Large intestine (tissue), 12 donors: ENCODE measurements at places on chromosomes 11 and 22. TPM values are rescaled to one million over a fixed set of nuclear protein-coding genes. Genes with fewer than 3 reads are reported as not detected.
A peak's percentile ranks its signal among the peaks of the same experiment; 100 is the strongest.

DNA sequence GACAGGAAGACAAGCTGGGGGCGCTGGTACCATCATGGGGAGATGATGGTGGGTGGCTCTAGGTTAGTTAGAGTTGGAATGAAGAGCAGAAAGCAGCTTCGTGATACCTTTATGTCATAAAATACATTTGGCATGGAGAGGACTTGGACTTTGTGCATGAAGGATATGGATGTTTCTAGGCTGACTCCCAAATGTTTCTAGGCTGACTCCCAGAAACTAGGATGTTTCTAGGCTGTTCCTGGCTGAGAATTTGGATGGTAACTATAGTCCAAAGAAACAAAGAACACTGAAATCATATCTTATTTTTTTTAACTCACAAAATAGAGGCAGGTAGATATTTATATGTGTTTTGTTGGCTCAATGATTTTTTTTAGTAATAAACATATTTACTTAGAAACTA is 89.4 kb upstream of the VPREB1 start:
- DNase-seq: no peak

DNA sequence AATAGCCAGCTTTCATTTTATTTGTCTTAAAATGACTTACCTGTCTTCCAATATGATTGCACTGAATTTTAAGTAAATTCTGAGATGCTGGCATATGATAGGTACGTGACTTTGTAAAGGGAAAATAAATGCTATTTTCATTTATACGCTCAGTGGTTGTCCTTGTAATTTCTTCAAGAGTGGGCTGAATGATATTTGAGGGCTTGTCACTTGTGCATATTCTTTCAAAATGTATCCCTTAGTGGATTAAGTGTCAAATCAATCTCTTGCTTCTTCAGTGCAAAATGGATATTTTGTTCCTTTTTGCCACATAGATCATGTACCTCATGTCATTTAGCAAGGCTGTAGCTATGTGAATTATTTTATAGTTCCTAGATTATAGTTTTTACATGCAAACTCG is 56.9 kb downstream of the GAS2 start:
- DNase-seq: no peak

GRCh38 chr11:61367406-61367805 is 5.2 kb downstream of the TMEM138 start:
- DNase-seq: no peak

GRCh38 chr11:116773203-116774097 is 663 bp upstream of the BUD13 start:
- DNase-seq: peak; percentile 77

GRCh38 chr22:40716116-40716515 is 36.8 kb downstream of the MCHR1 start:
- DNase-seq: no peak

- DNase-seq: no peak
These were observed 1112.0 kb upstream of the CCDC90B start for GRCh38 chr11:84398017-84398626.

DNA sequence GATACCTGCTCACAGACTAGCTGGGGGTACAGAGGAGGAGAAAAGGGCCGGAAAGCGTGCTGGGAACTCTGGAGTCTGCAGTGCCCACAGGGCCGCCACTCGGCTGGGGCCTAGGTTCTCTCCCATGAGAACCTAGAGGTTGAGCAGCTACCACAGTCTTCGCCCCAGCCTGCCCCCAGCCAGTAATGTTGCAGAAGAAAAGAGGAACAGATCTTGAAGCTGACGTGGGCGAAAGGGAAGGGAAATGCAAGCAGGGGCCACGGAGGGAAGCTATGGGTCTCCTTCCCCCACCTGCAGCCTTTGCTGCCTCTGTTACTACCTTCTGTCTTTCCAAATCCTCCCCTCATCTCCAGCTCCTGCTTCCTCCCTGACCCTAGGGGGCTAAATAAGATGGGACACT is 28.8 kb upstream of the P2RY2 start:
- DNase-seq: no peak

DNA sequence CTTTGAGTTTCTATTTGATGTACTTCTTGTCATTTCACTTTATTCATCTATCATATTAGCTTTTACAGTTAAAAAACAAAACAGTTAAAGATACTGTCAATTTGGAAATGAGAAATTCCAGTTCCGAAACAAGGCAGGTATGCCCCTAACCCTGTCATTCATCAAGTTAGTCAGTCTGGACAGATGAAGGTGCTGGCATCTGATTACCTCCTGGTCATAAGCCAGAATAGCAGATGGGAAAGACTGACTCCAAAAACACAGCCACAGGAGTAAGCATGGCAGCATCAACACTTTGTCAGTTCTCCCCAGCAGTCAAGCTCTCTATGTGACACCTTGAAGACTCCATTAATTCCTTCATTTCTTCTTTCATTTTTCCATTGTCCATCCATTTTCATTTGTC is 4.3 kb downstream of the LRRC51 start:
- DNase-seq: no peak

DNA sequence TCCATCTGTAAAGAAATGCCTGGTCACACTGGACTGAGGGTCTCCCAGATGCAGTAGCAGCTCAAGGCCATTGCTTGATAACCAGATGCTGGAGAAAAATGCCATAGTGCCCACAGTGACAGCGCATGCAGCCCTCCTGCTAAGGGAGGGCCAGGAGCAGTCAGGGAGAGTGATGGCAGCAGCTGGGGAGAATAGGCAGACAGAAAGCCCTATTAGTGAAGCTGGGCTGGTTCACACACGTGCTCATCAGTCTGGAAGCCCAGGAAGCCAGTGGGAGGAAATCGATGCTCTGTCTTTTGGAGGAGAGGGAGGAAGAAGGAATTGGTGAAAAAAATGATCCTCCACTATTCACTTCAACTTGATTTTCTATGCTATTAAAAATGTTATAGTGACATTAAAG is 82.9 kb downstream of the OSBP2 start:
- DNase-seq: no peak

DNA sequence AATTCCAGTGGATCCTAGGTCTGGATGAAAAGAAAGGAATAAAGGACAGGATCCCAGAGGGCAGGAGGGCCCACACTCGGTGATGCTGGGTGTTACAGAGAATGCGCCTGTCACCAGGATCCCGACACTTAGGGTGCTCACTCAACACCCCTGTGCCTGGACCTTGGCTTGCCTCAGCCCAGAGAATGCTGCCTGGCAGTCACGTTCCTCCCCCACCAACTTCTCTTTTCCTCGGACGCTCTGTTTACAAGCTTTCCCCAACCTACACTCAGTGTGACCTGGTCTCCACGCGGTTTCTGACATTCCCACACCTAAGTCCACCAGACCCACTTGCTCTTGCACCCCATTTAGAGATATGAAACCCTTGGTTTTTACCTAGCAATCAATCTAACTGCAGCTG is 38.0 kb upstream of the ETS1 start:
- DNase-seq: no peak

DNA sequence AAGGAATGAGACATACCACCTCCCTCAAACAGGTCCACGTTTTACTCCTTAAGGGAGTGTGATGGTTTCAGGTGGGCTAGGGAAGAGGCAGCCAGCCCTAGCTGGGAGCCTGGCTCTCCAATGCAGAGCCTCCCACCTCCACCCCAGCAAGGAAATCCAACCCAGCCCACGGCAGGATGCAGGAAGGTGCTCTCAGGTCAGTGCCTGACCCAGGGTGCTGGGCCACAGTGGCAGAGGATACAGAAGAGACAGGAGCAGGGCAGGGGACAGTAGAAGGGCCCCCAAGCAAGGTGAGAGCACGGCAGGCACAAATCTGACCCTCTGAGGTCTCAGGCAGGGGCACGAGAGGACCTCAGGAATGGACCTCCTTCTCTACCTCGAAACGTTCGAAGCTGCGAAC is 26.9 kb upstream of the CCND1 start:
- no peak for DNase-seq

- DNase-seq: no peak
These were observed 76.0 kb downstream of the PACS1 start for GRCh38 chr11:66146074-66146473.

GRCh38 chr11:15927196-15927863 is 429.0 kb downstream of the SOX6 start:
- peak; percentile 20 for DNase-seq

DNA sequence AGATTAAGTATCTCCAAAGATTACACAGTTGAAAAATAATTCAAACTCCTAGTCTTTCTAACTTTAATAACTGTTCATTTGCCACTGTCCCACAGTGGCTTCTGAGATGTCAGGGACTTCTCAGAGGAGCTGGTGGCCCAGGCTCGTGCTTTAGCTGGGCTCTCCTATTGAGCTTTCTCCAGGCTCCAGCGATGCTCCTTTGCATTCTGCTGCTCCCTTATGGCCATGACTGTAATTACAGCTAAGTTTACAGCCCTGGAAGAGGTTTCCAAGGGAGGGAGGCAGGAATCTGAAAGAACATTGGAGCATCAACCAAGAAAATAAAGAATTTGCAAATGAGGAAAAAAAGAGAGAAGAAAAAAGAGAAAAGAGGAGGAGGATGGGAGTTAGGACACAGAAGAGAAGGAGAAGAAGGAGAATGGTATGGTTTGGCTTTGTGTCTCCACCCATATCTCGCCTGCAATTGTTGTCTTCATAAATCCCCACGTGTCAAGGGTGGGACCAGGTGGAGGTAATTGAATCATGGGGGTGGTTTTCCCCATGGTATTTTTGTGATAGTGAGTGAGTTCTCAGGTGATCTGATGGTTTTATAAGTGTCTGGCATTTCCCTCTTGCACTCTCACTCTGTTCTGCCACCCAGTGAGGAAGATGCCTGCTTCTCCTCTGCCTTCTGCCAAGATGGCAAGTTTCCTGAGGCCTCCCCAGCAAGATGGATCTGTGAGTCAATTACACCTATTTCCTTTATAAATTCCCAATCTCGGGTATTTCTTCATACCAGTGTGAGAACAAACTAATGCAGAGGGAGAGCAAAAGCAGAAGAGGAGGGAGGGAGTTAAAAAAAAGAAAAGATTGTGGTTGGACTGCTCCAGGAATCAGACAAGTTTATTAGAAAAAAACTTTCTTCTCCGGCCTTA is 857.0 kb downstream of the KCNA4 start:
- peak; percentile 30 for DNase-seq

DNA sequence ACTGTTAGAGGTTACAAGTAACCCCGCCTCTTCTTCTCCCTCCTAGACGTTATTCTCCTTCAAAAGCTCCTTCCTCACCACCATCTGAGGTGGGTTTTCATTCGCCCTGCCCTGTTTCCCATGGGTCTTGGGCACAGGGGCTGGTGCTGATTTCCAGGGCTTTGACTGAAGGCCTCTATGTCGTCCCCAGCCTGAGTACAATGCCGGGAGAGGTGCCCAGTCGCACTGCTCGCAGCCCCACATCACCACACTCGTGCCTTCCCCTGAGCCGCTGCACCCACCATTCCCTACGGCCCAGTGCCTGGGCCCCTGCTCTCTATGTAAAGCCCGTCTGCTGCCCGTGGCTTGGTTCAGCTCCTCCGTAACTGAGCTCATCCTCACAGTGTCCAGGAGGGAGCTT is 169.8 kb downstream of the DSCAML1 start:
- no peak for DNase-seq

DNA sequence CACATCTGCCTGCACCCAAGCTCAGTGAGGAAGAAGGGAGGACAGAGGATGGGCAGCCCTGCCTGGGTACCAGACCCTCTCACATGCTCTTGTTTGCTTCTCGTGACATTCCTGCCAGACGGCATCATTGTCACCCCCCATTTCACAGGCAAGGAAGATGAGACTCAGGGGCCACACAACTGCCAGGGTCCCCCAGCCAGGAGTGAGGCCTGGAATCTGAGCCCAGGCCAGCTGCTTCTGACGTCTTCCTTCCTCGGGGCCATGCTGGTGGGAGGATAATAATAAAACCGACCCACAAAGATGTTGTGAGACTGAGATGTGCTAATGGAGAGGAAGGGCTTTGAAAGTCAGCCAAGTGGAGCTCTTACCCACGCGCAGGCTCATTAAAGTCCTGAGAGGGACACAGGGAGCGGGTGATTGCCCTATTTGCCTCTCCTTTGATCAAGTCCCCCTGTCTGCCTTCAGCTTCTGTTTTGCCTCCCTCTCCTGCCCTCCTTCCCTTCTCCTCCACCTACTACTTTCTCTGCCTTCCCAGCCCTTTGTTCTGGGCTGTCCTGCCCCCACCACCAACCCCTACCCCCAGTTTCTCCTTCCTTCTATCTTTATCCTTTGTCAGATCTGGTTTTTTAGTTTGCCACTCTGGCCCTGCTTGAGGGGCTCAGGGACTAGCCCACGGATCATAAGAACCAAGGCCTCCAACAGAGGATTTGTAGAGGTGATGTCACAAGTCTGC is 62.7 kb downstream of the MCM5 start:
- DNase-seq: no peak

- DNase-seq: no peak
These were observed 16.8 kb downstream of the RAB30 start for GRCh38 chr11:83054904-83055380.

- no peak for DNase-seq
These were observed 401.6 kb upstream of the CCDC90B start for GRCh38 chr11:83687787-83688186.

- peak; percentile 65 for DNase-seq
These were observed 3.2 kb downstream of the PRDM10 start for GRCh38 chr11:129999407-129999806.

DNA sequence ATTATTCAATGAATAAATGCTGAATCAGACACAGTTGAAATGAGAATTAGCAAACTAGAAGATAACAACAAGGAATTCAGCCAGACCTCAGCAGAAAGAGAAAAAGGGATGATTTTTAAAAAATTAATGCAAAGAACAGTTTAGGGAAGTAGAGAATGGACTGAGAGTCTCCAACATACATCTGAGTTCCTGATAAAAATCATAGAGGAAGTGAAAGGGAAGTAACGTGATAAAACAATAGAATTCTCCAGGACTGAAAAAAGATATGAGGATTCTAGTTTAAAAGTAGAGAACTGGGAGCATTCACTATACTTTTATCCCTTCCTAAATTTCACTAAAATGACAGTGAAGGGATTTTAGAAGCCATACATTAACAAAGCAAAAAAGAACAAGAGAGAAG is 592.0 kb downstream of the SOX6 start:
- DNase-seq: no peak

GRCh38 chr22:28328756-28329155 is 350.9 kb downstream of the TTC28 start:
- DNase-seq: no peak

DNA sequence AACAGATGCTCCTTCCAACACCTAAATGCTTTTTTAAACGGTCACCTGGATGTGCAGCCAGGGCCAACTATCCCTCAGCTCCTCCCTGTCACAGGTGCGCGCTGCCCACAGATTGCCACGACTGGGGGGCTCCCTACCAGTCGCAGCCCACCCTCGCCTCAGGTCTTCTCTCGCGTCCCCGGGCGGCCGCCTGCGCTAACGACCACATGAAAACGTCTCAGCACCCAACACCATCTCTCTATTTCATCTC is 469 bp downstream of the ZBED5 start:
- DNase-seq: no peak

ALDH3B1 gene
- 21.1 TPM for polyA plus RNA-seq

GLB1L2 gene
- polyA plus RNA-seq: 6.7 TPM

FOLH1 gene
- polyA plus RNA-seq: 322 TPM

LIF gene
- polyA plus RNA-seq: 27.6 TPM

ADM2 gene
- polyA plus RNA-seq: 11.2 TPM

P2RY2 gene
- polyA plus RNA-seq: 4.8 TPM

IGSF22 gene
- 1.5 TPM for polyA plus RNA-seq

KRTAP5-8 gene
- polyA plus RNA-seq: 0.09 TPM

NCF4 gene
- 9.2 TPM for polyA plus RNA-seq

FXYD6 gene
- 78.3 TPM for polyA plus RNA-seq

OR51I1 gene
- not detected for polyA plus RNA-seq

GNAZ gene
- 4.6 TPM for polyA plus RNA-seq

SLC25A17 gene
- 18.1 TPM for polyA plus RNA-seq

PGA5 gene
- polyA plus RNA-seq: 0.40 TPM

CPT1B gene
- polyA plus RNA-seq: 19.8 TPM

RFPL2 gene
- polyA plus RNA-seq: 0.21 TPM
